ENCODE measurements at places on chromosomes 1 and 21. TPM values are rescaled to one million over a fixed set of nuclear protein-coding genes. Genes with fewer than 3 reads are reported as not detected.
A peak's percentile ranks its signal among the peaks of the same experiment; 100 is the strongest.

DNA sequence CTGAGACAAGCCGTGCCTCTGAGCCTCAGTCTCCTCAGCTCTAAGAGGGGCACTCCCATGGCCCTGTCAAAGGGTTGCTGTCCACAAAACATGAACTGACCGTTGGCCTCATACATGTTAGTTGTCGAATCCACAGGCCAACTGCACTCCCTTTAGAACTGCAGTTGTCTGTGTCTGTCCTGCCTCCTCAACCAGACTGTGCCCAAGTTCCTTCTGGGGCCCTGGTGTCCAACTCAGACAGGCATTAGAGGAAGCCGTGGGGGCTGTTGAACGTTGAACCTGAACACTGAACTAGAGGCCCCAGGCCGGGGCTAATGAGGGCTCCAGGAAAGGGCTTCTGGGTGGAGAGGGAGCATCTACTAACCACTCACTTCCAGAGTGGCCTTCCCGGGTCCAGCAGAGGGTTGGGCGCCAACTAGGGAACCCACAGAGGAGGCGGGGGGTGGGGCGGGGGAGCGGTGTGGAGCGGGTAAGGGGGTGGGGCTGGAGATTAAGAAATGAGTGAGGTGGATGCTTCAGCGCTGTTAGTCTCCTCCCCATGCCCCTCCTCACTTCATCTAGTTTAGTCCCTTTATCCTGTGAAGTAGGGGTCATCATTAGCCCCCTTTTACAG, at the start of gene RAB42:
Gene RAB42, plus strand, starts transcription at position 558 of the 613 bp plus-strand sequence. CDS start 247 bp downstream, outside the sequence.
- no peak for DNase-seq

- no peak for DNase-seq
These were observed 28.6 kb upstream of the KDM4A start for GRCh38 chr1:43621386-43621785.

The RRP1 gene
- 18.3 TPM for total RNA-seq

DNA sequence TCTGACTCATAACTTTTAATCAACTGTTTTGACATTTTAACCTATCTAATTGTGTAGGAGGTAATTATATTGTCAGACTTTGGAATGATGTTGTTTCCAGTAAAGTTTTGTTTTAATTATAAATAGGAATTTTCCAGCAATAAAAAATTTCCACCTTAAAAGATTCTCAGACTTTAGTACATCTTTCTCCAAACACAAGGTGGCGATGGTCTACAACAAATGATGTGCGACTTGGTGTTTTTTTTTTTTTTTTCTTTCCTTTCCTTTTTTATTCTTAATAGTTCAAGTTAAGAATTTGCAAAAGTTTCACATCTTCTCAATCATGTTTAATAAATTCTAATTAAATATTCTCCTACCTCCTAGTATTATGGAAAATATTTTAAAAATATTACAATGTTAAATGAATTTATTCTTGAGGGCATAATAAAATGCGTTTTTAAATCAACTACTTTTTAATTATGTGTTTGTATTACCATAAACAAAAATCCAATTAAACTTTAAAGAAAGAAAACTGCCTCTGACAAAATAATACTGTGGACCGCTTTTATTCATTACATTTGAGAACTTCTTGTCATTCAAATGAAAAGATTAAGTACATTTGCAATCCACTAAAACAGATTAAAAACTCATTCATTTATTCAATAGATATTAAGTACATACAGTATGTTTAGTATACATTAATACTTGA, 4.4 kb upstream of the ADAMTS1 start:
- DNase-seq = peak; percentile 80

The RSPH1 gene
- total RNA-seq = not detected

The TMEM82 gene
- total RNA-seq = not detected

GRCh38 chr1:54010415-54011117, 7.4 kb downstream of the LDLRAD1 start:
- no peak for DNase-seq

DNA sequence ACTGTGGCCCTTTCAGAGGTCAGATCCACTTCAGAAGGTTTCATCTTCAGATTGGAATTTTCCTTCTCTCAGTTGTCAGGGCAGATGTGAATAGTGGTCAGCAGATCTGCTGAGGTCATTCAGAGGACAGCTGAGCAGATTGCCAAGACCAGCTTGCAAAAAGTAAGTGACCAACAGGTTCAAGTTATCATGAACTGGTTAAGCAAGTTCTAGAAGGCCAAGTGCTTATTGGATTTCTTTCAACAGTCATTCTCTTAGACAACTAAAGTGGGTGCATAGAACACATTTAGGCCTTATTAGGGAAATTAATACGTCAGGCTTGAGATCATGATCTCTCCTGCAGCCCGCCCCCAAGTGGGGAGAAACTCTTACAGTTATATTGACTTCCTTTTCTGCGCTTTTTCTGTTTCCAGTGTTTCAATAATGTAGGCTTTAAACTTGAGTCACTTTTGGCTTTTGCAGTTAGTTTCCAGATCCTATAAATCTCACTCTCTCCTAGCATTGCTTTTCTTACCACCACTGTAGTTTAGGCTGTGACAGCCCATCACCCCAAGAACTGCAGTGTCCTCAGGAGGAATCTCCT, 96.4 kb downstream of the C1orf21 start:
- peak; percentile 83 for DNase-seq

The SYT11 gene
- 37.8 TPM for total RNA-seq

The KRTAP11-1 gene
- total RNA-seq = not detected

DNA sequence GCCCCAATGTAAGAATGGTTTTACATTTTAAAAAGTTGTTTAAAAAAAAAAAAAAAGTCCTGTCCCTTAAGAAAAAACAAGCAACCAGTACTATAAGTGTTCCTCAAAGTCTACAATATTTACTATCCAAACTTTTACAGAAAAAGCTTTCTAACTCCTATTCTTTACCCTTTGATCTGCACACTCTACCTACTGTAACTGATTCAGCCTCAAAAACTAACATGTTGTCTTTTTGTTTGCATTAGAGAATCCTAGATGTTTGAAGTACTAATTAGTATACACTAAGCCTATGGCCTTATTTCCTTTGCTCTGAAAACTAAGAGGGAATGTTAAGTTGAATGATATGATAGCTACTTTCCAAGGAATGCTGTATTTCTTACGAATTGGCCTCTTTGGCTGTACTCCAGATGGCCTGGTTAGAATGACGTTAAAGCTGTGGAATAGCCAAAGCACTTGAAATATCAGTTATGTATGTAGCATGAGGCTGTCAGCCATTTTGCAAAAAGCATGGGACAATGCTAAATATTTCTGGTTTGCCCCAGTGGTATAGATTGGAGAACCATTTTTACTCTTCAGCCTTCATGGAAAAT, 234.8 kb downstream of the GPR52 start:
- DNase-seq = peak; percentile 93

The CFAP57 gene
- 0.28 TPM for total RNA-seq

The NR1I3 gene
- total RNA-seq = not detected

GRCh38 chr1:1434824-1435105, 725 bp upstream of the VWA1 start:
- DNase-seq = no peak

The BCL2L15 gene
- under 0.01 TPM for total RNA-seq

The GSTM5 gene
- total RNA-seq = 0.28 TPM

DNA sequence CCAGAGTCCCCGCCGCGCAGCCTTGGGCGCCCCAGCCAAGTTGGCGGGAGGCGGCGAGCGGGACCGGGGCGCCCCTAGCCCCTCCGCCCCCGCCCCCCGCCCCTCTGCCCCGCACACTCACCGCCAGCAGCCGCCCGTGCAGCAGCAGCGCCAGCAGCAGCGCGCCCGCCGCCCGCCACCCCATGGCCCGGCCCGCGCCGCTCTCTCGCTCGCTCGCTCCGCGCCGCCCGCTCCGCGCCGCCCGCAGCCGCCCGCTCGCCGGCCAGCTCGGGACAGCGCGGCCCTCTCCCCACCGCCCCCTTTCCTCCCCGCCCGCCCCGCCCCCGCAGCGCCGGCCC, at the start of gene HSPG2:
Gene HSPG2, minus strand, starts transcription at position 277 of the 338 bp plus-strand sequence. Its CDS starts 93 bp downstream, at position 184.
- no peak for DNase-seq

DNA sequence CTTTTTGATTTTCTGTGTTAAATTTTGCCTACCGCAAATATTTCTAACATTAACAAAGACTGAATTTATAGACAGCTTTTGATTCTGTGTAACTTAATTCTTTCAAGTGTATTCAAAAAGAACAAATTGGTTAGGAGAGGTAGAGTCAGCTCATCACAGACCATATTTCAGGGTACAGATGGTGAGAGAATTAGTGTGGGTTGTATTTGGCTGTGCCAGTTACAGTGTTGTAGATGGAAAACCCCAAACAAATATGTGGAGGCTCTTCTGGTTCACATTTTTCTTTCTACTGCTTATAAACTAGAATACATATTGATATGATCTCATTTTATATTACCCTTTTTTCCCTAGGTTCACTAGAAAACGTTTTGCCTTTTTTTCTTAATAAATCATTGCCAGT, 11.1 kb downstream of the RCAN3 start:
- DNase-seq = no peak

The UBE2U gene
- total RNA-seq = not detected

DNA sequence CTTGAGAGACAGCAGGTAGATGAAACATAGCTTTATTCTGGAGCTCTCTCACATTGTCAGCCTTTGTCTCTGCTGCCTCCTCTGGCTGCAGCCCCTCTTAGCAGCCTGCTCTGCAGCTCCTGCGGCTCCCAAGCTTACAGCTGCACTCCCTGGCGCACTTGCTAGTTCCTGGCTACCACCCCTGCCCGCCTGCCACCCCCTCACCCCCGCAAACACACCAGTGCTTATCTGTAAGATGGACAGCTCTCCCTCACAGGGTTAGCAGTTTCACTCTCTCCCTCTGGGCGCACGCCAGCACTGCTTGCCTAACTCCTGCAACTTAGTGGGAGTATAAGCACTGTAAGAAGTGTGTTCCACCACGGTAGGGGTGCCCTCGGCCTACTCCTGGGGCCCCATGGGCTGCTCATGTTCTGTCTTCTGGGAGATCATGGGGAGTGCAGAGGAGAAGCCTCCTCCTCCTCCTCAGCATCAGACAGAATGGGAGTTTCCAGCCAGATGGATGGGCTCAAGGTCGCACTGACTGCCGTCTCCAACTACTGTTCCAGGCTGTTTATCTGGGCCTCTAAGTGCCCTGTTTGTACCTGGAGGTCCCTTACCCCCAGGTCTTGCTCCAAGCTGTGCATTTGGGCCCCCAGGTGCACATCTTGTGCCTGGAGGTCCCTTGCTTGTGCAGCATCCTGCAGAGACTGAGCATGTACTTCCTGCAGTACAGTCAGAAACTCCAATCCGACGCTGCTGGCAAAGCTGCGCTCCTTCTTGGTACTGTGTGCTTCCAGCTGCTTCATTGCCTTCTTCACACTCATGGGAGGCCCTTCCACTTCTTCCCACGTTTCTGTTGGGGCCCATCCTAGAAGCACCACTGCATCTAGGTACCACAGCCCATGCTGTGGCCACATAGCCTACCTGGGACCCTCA, 1388.1 kb downstream of the AMY1C start:
- no peak for DNase-seq

The RGS7 gene
- total RNA-seq = 0.72 TPM

- DNase-seq = peak; percentile 64
These were observed 17.1 kb downstream of the ZP4 start for GRCh38 chr1:237873487-237874211.

DNA sequence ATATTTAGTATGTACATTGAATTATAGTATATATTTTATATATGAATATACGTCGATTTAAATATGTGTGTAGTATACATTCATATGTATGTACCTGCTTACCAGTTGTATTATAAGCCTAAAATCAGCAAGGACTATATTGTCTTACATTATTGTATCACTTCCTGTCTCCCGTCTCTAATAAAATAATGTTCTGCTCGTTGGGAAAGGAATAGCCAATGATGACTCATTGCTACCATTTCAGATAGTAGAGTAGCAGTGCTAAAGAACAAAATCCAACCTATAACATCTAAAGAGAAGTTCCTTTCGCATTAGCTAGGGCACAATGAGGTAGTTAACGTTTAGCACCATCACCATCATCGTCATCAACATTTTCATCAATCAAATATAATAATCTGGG, 39.9 kb upstream of the SMYD2 start:
- DNase-seq = peak; percentile 24

DNA sequence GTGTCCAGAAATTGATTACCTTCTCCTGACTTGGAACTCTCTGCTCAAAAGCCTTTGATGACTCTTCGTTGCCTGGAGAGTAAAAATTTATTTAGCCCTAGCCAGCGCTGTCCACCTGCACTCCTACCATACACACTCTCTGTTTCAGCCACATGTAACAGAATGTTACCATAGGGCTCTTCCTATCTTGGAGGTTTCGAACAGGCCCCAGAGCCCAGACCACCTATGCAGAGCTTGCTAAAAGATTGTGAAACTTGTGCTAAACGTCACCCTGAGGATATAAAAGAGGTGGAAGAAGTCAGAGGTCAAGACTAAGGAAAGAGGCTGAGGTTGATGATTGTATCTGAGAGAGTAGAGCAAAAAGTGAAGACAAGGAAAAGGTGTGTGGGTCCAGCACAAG, 237.0 kb upstream of the HOOK1 start:
- DNase-seq = no peak

GRCh38 chr1:160046494-160047110, 14.8 kb upstream of the PIGM start:
- DNase-seq = peak; percentile 21

GRCh38 chr1:206065547-206066145, 12.7 kb downstream of the RHEX start:
- no peak for DNase-seq

- no peak for DNase-seq
These were observed 28.7 kb upstream of the ARTN start for GRCh38 chr1:43904660-43905551.

The KCND3 gene
- under 0.01 TPM for total RNA-seq

- no peak for DNase-seq
These were observed 27.0 kb downstream of the STYXL2 start for GRCh38 chr1:167120899-167121298.

The DIO1 gene
- total RNA-seq = not detected

The RNU1-1 gene
- under 0.01 TPM for total RNA-seq

DNA sequence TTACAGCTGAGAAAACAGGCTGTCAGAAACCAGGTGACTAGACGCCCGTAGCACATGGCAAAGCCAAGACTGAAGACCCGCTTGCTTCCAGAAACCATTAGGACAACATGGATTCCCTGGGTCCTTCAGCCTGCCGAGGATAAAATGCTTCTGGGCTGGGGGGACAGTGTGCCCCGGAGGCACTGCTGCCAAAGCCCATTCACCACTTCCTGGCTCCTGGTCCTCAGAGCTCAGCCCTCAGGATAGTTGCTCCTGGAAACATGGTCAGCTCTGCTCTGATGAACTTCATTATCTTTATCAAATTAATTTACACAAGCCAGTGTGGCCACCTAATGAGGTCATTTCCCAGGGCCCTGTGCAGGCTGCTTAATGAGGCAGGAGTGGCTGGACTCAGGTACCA, 41.1 kb upstream of the ACTL8 start:
- DNase-seq = no peak

DNA sequence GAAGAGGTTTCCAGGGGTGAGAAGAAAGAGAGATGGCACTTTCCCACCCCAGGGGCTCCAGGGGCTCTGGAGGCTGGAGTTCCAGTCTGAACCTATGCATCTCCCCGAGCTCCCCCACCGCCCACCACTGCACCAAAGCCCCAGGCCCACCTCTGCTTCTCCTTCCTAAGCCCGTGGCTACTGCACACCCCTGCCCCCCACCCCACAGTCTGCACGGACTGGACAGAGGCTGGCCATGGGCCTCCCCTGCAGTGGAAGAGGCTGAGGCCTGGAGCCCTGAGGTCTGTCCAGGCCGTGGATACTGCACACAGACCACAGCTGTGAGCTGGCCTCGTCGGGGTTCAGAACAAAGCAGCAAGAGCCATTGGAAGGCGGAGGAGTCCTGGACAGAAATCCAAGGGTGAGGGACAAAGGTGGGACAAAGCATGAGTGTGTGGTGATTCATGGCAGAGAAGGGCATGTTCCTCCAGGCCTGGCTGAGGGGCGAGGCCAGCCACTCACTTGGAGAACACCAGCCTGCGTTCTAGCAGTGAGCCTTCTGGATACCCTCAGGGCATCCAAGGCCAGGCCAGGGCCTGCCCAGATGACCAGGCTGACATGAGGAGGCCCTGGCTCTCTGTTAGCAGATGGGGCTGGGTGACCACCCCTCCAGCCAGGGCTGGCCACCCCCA, 244.8 kb upstream of the VAMP3 start:
- no peak for DNase-seq

All from IMR-90 (cell line).